ENCODE measurements at places on chromosomes 5 and 9. TPM values are rescaled to one million over a fixed set of nuclear protein-coding genes. Genes with fewer than 3 reads are reported as not detected.

DNA sequence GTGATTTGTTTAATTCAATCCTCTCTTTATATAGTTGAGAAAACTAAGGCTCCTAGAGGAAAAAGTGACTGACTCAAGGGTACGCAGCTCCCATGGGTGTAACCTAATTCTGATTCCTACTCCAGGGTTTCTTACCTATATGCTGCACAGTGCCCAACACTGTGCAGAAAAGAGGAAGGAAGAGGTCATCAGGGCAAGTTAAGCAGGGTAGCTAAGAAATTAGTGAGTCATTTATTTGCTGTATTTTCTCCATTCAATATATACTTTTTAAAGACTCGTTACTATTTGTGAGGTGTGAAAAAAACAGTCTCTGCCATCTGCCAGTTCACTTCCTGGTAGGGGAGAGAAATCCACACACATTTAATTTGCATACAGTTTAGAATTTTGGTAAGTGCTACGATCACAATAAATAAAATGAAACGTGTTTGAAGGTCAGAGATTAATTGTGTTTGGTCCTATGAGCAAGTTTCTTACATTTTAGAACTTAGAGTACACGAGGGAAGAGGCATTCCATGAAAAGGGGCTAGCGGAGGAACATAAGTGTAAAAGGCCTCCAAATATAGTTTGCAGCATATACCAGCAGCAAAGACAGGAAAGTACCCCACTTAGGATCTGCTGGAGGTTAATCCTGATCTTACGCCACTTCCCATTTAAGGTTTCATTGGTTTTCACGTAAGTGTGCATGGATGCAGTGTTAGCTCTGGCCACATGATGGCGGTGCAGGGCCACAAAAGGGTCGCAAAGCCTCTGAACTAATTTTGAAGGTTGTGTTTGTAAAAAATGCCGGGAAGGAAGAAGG, 59.9 kb upstream of the TLR4 start:
- peak; percentile 51 for DNase-seq

DNA sequence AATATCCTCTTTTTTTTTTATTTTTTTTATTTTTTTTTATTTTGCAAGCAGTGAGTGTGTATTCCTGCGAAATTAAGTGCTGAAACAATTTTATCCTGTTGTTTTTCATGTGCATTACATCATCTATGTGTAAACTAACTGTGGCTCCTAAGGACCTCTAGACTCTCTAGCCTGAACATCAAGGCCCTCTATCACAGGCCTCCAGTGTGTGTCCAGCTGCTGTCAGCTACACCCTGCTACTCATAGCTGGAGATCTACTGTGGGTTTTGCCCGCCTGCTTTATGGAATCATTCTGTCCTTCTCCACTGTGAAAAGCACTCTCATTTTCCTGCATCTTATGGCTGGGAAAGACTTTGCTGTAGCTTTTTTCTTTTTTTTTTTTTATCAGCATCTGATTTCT, 157.8 kb downstream of the KCTD16 start:
- DNase-seq, result no peak

DNA sequence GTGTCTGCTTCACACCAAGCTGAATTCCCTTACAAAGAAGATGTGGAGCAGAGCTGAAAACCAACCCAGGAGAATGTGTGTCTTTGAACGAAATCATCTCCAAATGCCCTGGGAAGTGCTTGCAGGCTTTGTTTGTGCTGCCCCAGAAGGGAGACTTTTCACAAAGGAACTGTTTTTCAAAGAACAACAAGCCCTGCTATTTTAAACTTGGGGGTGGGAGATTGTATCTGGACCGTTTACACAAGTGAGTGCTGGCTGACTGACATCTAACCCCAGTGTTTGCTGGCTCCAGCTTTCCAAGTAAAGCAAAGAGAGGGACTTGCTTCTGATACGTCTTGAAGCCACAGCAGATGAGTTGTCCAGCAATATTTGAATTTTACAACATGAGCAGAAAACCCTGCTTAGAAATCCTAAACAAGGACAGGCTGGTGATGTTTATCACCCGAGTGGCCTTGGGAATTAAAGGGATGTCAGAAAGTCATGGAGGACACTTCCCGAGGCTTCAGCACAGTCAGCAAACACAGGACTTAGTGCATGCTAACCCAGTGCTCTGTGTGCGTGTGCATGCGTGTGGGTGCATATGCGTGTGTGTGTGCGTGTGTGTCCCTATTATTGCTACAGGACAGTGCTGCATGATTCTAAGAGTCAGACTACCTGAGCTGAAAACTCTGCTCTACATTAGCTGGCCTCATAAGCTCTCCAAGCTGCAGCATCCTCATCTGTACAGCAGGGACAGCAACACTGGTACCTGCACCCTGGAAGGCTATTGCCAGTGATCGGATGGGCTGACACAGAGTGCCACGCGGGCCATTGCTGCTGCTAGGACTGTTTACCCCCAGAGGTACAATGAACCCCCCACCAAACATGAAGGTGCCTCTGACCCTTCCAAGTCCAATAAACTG, 1.4 kb downstream of the ADAMTS12 start:
- DNase-seq, result no peak

DNA sequence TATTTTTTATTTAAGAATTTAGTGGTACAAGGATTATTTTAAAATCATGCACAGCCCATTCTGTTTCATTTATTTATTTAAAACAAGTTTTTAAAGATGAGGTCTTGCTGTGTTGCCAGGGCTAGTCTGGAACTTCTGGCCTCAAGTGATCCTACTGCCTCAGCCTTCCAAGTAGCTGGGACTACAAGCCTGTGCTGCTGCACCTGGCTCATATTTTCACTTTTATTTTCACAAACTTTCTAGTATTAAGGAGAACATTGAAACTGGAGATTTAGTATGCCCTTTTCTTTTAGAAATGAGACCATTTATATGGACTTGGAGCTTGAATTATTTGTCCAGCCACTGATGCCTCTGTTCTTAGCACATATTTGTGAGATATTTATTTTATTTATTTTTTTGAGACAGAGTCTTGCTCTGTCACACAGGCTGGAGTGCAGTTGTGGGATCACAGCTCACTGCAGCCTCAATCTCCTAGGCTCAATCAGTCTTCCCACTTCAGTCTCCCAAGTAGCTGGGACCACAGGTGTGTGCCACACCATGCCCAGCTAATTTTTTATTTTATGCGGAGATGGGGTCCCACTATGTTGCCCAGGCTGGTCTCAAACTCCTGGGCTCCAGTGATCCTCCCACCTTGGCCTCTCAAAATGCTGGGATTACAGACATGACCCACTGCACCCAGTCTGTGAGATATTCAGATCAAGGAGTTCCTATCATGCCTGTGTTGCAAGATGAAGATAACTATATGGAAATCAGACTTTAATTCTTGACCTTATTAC, 7.4 kb downstream of the DMXL1 start:
- no peak for DNase-seq

- no peak for DNase-seq
These were observed 4.5 kb downstream of the TJP2 start for GRCh38 chr9:69178583-69179011.

DNA sequence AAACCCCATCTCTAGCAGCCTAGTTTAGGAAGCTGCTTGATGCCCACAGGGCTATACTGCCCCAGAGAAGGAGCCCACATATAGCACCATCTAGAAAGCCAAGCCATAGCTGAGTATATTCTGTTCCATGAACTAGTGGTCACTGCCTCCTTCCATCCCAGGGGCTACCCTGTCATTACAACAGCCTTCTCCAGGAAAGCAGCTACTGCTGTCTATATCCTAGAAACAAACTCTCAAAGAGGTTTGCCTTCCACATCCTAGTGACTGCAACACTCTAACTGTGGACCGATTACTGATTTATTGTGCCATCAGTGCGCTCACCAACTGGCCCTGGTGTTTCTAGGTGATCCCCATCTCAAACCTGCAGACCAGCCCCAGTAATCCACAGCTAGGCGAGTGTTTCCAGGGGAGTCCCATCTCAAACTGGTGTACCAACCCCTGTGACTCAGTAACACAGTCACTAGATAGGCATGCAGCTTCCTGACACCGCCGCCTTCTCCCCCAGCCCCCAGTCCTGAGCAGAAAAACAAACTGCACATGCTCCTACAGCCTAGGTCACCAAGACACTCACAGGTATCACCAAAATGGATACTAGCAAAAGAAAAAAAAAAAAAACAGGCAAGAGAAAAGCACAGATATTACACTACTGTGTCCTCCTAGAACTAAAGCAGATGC, 14.8 kb downstream of the SPTLC1 start:
- no peak for DNase-seq

DNA sequence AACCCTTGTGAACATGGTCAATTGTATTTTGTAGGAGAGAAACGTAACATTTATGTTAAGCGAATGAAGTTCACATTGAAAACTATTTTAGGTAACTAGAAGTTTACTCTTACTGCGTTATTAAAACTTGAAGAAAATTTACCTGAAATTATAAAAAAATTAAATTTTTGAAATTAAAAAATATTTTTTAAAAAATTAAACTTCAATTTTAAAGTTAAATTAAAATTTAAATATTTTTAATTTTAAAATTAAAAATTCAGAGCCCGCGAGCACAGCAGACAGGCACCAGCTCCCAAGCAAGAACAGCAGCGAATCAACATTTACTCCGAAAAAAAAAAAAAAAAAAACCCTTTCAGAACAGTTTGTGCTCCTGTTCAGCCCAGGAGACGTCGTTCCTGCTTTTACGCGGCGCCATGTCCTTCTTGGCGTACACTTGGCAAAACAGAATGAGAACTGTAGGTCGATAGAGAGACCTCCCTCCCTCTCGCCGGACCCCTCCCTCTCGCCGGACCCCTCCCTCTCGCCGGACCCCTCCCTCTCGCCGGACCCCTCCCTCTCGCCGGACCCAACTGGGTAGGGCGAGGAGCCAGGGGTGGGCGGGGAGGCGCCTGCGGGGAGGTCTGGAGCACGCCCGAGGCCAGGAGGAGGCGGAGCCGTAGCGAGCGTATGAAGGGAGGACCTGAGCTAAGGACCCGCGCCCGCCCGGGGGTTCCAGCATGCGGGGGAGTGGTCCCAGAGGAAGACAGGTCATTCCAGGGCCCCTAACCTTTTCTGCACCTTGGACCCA, 235.8 kb downstream of the ROR2 start:
- peak; percentile 32 for DNase-seq

GRCh38 chr9:107422189-107423185, 67.1 kb downstream of the KLF4 start:
- DNase-seq, result peak; percentile 39

DNA sequence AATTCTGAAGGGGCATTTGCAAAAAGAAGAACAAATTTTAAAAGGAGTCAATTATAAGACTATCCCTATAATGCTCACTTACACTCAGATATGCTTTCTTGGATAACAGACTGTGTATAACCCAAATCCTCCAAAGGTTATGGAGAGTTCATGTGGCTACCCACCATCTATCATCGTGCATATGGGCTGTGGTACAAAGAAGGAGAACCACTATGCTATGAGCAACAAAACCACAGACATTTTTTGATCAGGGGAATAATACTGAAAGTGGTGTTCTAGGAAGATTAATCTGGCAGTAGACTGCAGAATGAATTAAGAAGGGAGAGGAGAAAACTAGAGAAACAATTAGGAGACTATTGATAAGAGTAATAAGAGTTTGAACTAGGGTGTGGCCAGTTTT, 16.8 kb downstream of the NR3C1 start:
- DNase-seq, result no peak

GRCh38 chr9:134553996-134554372, 87.6 kb upstream of the COL5A1 start:
- no peak for DNase-seq

DNA sequence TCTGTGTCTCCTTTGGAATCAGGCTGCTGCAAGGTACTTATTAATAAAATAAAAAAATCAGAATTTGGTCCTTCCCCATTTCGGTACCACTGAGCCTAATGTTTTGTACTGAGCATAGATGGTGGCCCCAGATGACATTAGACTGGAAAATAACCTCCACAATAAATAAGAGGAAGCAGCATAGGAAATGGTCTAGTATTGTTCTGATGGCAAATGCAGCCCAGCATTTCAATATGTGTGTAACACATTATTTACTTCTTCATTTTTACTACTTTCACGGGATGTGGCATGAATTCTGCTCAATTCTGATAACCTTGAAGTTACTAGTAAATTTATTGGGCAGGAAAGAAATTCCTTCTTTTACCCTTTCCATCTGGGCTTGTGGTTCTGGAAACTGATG, 295.6 kb downstream of the ADGRV1 start:
- no peak for DNase-seq

DNA sequence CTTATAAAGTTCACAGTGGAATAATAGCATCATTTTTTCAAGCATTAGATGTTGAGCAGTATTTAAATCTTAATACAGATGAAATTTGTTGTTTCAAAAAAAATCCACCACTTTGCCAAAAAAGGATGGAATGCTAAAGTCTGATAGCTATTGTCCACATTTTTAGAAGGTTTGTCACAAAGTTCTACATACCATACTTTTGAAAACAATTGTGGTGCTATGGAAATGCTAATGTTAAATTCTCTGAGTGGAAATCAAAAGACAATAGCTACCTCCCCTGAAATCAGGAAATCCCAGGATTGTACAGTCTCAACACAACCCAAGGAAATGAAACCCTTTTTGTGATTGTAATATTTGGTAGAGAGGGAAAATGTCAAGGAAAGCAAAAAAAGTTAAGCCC, 19.3 kb upstream of the GRAMD2B start:
- DNase-seq, result no peak

- DNase-seq, result no peak
These were observed 1.4 kb downstream of the RASGEF1C start for GRCh38 chr5:180207593-180207992.

- DNase-seq, result no peak
These were observed 20.3 kb downstream of the HSD17B3 start for GRCh38 chr9:96281641-96282040.

- DNase-seq, result no peak
These were observed 53.4 kb upstream of the ALDH1B1 start for GRCh38 chr9:38339087-38339486.

GRCh38 chr5:95261437-95262175, 23.3 kb downstream of the MCTP1 start:
- no peak for DNase-seq

DNA sequence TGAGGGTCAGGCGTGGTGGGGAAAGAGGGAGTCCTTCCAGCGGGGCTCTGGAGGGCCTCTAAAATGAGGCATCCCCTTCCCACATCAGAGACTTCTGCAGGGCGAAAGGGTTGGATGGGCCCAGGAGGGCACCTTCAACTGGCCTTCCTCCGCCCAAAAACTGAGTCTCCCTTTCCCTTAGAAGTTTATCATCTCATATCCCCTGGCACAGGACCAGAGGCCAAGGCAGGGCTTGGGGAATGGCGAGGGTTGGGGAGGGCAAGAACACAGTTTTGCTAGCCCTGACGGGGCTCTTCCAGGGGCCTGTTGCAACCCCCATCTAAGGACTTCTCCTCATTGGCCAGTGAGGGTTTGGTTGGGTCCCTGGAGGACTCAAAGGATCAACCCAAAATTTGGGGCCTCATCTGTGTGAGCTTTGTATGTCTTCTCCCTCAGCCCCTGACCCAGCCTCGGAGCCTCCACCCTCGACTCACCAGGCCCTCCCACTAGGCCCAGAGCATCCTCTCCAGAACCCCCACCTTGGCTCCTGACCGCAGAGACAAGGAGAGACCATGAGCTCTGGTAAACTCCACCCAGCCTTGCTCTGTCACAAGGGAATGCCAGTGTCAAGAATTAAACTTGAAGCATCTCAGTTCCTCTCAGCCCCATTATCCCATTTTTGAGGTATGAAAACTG, 24.1 kb downstream of the AQP7 start:
- no peak for DNase-seq

- no peak for DNase-seq
These were observed 65.9 kb upstream of the CPLX2 start for GRCh38 chr5:175805256-175806011.

ERBIN gene
- 91.9 TPM for polyA plus RNA-seq

OLFM1 gene
- polyA plus RNA-seq, result 4.2 TPM

SLC6A18 gene
- polyA plus RNA-seq, result 0.24 TPM
